Sigmoid colon (tissue), 7 donors: ENCODE measurements at places on chromosomes 12 and 14. TPM values are rescaled to one million over a fixed set of nuclear protein-coding genes. Genes with fewer than 3 reads are reported as not detected.

The ATXN2 gene
- 42.5 TPM for total RNA-seq

The HOTAIR gene
- total RNA-seq, result not detected

The GARIN6 gene
- not detected for total RNA-seq

The GABARAPL1 gene
- 122 TPM for total RNA-seq

The PRB2 gene
- not detected for total RNA-seq

The DNAJC22 gene
- total RNA-seq, result 0.16 TPM

The NUP37 gene
- 16.9 TPM for total RNA-seq

The SYT10 gene
- total RNA-seq, result 0.49 TPM

DNA sequence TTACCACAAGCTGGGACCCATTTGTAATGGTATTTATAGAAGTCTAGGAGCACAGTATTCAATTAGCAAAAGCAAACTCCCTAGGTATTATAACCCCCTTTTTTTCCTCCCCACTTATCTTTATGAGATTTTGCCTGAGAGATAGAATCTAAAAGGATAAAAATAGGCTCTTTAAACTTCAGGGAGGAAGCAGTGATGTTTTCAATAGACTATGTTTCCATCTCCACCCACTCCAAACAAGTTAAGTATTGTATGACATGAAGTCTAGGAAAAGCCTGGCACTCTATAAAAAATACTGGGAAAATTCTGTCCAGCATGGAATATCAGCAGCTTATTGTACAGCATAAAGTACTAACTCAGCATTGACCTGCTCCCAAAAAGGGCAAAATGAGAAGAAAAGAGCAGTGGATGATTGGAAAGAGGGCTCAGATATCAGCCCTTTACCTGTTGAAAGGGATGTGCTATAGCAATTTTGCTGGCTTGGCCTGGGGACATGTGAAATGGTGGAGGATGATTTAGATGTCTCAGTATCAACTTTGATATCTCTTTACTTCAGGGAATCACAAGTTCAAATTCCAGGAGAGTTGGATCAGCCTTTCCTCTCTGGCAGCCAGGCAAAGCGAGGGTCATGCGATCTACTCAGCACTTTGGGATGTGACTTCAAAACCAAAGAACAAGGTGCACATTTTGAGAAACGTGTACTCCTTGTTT lies 72.4 kb downstream of the IGF1 start:
- no peaks in the 10 kb centered on the region for H3K4me1 ChIP-seq
- DNase-seq, result no peak
- no peak overlapping the region for H3K4me3 ChIP-seq
- H3K27ac ChIP-seq, result no peak overlapping the region
- H3K36me3 ChIP-seq, result no peaks in the 10 kb centered on the region

DNA sequence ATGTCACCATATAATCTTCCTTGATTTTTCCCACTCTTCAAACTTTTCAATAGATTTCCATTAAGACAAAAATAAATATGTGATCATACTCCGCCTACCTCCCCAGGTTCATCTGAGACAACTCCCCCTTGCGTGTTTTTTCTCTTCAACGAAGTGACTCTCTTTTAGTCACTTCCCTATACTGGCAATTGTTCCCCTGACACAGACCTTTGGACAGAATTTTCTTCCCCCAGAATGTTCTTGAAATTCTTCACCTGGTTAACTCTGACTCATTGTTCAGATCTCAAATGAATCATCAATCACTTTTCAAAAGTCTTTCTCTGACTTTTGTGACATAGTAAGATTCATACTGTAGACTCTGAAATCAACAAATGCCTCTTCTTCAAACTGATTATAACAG lies 727.3 kb upstream of the LMO3 start:
- no peaks in the 10 kb centered on the region for H3K27me3 ChIP-seq
- no peaks in the 10 kb centered on the region for H3K36me3 ChIP-seq
- H3K27ac ChIP-seq, result no peak overlapping the region
- DNase-seq, result no peak

- H3K4me1 ChIP-seq, result peaks cover 33% of the 10 kb centered on the region
- no peak overlapping the region for H3K4me3 ChIP-seq
- H3K27me3 ChIP-seq, result no peaks in the 10 kb centered on the region
- H3K36me3 ChIP-seq, result no peaks in the 10 kb centered on the region
These were observed 3.1 kb upstream of the ARHGEF40 start for GRCh38 chr14:21066882-21067502.

GRCh38 chr12:42904683-42905418 lies 315.3 kb upstream of the PRICKLE1 start:
- no peaks in the 10 kb centered on the region for H3K27me3 ChIP-seq
- H3K4me3 ChIP-seq, result no peak overlapping the region
- H3K36me3 ChIP-seq, result no peaks in the 10 kb centered on the region

DNA sequence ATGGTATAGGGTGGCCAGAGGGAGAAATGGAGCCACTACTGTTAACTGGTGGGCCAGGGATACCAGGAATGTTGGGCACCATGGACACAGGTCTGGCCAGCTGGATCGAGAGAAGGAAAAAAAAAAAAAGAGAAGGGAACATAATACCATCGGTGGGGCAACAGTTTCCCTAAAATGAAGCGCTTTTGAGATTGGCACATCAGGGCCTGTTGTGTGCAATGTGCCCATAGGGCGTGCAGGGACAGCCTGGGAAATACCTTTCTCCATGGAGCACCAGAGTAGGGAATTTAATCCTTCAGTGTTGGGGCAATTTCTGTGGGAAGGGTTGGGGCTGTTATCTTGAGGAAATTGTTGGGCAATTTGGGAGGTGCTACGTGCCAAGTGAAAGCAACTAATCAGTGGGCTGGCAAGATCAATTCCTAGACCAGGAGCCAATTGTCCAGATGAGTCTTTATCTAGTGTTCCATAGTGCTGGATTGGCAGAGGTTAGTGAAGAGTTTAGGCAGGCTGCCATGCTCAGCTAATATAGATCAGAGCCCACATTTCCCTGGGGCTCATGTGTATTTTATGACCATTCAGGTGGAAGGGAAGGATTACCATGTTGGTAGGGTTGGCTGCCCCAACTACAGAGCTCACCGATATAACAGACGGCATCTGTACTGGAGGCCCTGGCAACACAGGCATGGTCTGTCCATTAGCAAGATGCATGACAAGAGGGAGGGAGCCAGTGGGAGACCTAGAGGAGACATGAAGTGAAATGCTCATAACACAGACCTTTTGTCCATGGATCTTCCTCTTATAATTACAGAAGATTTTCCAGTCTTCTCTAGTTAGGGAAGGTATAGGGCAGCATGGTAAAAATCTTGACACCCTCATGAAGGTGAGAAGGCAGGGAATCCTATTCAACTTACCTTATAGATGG lies 25.5 kb upstream of the NPFF start:
- peaks cover 75% of the 10 kb centered on the region for H3K36me3 ChIP-seq
- no peak for DNase-seq
- H3K27me3 ChIP-seq, result no peaks in the 10 kb centered on the region
- H3K27ac ChIP-seq, result no peak overlapping the region

GRCh38 chr12:46667551-46667950 lies 158.2 kb downstream of the SLC38A4 start:
- H3K27ac ChIP-seq, result no peak overlapping the region
- no peak for DNase-seq
- H3K36me3 ChIP-seq, result no peaks in the 10 kb centered on the region
- no peak overlapping the region for H3K4me3 ChIP-seq
- H3K4me1 ChIP-seq, result no peaks in the 10 kb centered on the region

DNA sequence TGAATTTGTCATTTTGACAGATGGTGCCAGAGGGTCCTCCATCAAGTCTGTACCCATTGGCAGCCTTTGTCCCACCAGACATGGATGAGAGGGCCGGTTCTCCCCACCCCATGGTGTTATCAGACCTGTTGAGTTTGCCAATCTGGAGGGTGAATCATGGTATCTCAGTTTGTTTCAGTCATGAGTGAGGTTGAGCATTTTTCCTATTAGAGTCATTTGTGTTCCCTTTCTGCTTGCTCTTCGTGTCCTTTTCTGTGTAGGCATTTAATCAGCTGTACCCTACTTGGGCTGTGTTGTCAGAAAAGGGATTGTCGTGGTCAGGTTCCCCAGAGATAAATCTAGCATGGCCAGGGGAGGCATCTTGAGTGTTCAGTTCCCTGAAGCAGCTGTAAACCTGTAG lies 30.5 kb downstream of the SLC24A4 start:
- H3K4me1 ChIP-seq, result no peaks in the 10 kb centered on the region
- H3K36me3 ChIP-seq, result no peaks in the 10 kb centered on the region
- H3K27me3 ChIP-seq, result no peaks in the 10 kb centered on the region
- no peak for DNase-seq

- H3K27me3 ChIP-seq, result no peaks in the 10 kb centered on the region
- no peaks in the 10 kb centered on the region for H3K36me3 ChIP-seq
- H3K4me1 ChIP-seq, result no peaks in the 10 kb centered on the region
- H3K27ac ChIP-seq, result no peak overlapping the region
These were observed 32.2 kb upstream of the BCL7A start for GRCh38 chr12:121989276-121990113.

- no peaks in the 10 kb centered on the region for H3K36me3 ChIP-seq
- no peak for DNase-seq
- no peaks in the 10 kb centered on the region for H3K27me3 ChIP-seq
- H3K4me1 ChIP-seq, result no peaks in the 10 kb centered on the region
- no peak overlapping the region for H3K27ac ChIP-seq
These were observed 43.9 kb upstream of the AMN1 start for GRCh38 chr12:31772685-31773222.

DNA sequence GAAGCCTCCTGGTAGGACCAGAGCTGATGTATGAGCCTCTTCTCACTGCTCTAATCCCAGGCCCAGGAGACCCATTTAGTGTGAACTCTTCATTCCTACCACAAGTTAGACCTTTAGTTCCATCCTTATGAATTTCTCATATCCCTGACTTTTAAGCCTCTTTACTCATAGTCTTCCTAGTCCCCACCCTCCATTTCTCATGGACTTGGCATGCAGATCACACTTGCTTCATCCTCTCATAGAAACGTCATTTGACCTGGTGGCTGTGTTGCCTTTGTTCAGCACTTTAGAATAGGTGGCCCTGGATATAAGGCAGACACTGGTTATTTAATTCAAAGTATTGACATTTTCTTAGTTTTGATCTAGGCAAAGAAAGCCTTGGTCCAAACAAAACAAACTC lies 99.5 kb downstream of the SLC16A7 start:
- no peaks in the 10 kb centered on the region for H3K36me3 ChIP-seq
- peaks cover 8% of the 10 kb centered on the region for H3K4me1 ChIP-seq
- no peaks in the 10 kb centered on the region for H3K27me3 ChIP-seq
- H3K27ac ChIP-seq, result no peak overlapping the region
- no peak overlapping the region for H3K4me3 ChIP-seq

DNA sequence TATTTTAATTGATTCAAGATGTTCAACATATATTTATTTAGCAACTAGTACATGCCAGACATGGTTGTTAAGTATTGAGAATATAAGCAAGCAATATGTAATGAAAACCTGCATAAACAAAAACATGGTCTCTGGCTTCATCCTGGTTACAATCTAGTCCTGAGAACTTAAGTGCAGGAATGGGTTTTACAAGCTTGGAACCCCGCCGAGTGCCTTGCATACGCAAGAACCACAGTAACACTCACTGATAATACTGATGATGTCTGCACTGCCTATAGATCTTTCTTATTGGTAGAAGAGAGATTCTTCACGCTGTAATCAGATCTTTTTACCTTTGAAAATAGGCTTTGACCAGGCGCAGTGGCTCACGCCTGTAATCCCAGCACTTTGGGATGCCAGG lies 22.9 kb upstream of the CALM1 start:
- no peak for DNase-seq
- H3K27ac ChIP-seq, result no peak overlapping the region
- no peaks in the 10 kb centered on the region for H3K4me1 ChIP-seq
- H3K4me3 ChIP-seq, result no peak overlapping the region
- no peaks in the 10 kb centered on the region for H3K27me3 ChIP-seq

GRCh38 chr12:127238107-127238506 lies 1028.9 kb upstream of the TMEM132C start:
- H3K27me3 ChIP-seq, result no peaks in the 10 kb centered on the region
- H3K4me3 ChIP-seq, result no peak overlapping the region
- H3K4me1 ChIP-seq, result no peaks in the 10 kb centered on the region
- H3K36me3 ChIP-seq, result no peaks in the 10 kb centered on the region

DNA sequence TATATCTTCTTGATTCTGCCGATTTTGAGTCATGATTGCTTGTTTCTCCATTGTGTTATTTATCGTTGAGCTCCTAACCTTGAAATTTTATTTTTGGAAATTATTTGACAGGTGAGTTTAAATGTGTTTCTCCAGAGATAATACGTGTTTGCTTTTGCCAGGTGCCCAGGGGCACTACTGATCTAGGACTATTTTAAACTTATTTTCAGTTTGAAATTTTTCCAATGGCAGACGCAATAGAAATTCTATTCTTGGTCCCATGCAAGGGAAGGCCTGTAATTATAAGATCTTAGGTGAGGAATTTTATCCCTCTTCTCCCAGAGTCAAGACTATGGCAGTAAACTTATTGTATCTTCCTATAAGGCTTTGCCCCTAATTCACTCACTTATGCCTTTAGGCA lies 252.8 kb downstream of the AEBP2 start:
- no peaks in the 10 kb centered on the region for H3K4me1 ChIP-seq
- no peaks in the 10 kb centered on the region for H3K27me3 ChIP-seq
- DNase-seq, result no peak
- H3K27ac ChIP-seq, result no peak overlapping the region
- H3K4me3 ChIP-seq, result no peak overlapping the region

GRCh38 chr12:51869931-51870330 lies 18.0 kb upstream of the ANKRD33 start:
- no peaks in the 10 kb centered on the region for H3K36me3 ChIP-seq
- peaks cover 13% of the 10 kb centered on the region for H3K4me1 ChIP-seq
- no peak overlapping the region for H3K4me3 ChIP-seq
- peaks cover 32% of the 10 kb centered on the region for H3K27me3 ChIP-seq
- H3K27ac ChIP-seq, result no peak overlapping the region

- H3K36me3 ChIP-seq, result no peaks in the 10 kb centered on the region
- no peak overlapping the region for H3K27ac ChIP-seq
- no peak overlapping the region for H3K4me3 ChIP-seq
- DNase-seq, result no peak
- no peaks in the 10 kb centered on the region for H3K27me3 ChIP-seq
These were observed 4.4 kb downstream of the KLC1 start for GRCh38 chr14:103633391-103633790.

DNA sequence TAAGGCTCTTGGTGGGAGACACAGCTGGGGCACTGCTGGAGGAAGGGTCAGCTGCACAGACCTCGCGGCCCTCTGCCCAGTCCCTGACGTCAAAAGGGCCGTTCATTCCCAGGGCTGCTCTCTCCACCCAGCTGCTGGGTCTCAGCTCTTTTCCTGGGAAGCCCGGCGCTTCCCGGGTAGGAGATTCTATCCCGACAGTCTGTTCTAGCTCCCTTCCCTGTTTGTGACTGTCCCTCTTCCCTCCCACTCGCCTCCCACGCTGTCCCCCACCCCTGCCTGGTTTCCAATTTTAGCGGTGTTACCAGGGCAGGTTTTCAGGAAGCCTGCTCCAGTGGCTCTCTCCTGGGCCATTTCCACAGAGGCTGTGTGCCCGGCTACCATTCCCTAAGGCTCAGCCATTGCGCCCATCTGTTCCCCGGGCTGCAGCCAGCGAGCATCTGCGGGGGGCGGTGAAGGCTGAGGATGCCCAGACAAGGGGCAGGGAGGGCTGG lies 186.6 kb downstream of the CACNA1C start:
- peak overlapping the region; percentile 89 for H3K27ac ChIP-seq
- no peaks in the 10 kb centered on the region for H3K27me3 ChIP-seq
- H3K4me3 ChIP-seq, result no peak overlapping the region
- no peak for DNase-seq
- no peaks in the 10 kb centered on the region for H3K36me3 ChIP-seq
